ENCODE measurements at places on chromosomes 11 and 22.

- no peak for DNase-seq
These were observed 1.4 kb downstream of the SMPD1 start for GRCh38 chr11:6391537-6392134.

- DNase-seq, result no peak
These were observed 44.0 kb upstream of the WT1 start for GRCh38 chr11:32479291-32479690.

GRCh38 chr22:43851058-43851978 lies 11.0 kb downstream of the SULT4A1 start:
- DNase-seq, result no peak

DNA sequence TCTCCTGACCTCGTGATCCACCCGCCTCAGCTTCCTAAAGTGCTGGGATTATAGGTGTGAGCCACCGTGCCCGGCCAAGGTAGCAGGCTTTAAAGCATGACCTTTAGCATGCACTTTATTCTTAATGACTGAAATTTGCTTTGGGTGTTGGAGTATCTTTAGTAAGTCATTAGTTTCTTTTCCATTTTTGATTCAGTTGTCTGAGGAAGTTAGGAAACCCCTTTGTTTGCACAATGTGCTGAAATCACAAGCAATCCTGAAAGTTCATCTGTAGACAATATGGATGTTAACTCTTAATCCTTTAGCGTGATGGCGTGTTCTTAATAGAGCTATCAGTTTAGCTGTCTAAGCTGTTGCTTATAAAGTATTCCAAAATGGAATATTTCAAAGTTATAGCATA lies 16.8 kb downstream of the SDHD start:
- no peak for DNase-seq

- DNase-seq, result no peak
These were observed 14.9 kb upstream of the ADA2 start for GRCh38 chr22:17234144-17234623.

DNA sequence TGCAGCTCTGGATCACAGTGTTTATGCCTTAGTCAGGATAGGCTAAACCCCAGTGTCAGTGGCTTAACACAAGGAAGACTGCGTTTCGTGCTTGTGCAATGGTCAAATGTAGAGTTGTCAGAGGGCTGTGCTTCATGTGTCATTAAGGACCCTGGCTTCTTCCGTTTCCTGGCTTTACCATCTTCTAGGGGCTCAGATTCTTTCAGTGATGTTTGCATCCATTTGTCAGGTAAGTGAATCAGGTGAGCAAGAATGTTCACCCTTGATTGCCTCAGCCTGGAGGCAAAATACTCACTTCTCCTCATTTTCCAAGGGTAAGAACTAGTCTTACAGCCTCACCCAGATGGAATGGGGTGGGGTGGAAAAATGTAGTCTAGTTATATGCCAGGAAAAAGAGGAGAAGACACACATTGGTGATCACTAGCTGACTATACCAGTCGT lies 20.5 kb upstream of the AMOTL1 start:
- no peak for DNase-seq

- no peak for DNase-seq
These were observed 1.5 kb downstream of the VPREB3 start for GRCh38 chr22:23752750-23753149.
